ENCODE measurements at places on chromosomes 3 and 15.
A peak's percentile ranks its signal among the peaks of the same experiment; 100 is the strongest.

- H3K4me3 ChIP-seq = no peak overlapping the region
- no peak for ATAC-seq
- H3K27ac ChIP-seq = no peak overlapping the region
- peaks cover 29% of the 10 kb centered on the region for H3K27me3 ChIP-seq
- no peaks in the 10 kb centered on the region for H3K36me3 ChIP-seq
These were observed 2.6 kb upstream of the DPPA4 start for GRCh38 chr3:109339714-109340648.

- no peak overlapping the region for H3K27ac ChIP-seq
- ATAC-seq = no peak
- H3K36me3 ChIP-seq = no peaks in the 10 kb centered on the region
- no peak overlapping the region for H3K4me3 ChIP-seq
These were observed 60.7 kb upstream of the CORO2B start for GRCh38 chr15:68518046-68518445.

DNA sequence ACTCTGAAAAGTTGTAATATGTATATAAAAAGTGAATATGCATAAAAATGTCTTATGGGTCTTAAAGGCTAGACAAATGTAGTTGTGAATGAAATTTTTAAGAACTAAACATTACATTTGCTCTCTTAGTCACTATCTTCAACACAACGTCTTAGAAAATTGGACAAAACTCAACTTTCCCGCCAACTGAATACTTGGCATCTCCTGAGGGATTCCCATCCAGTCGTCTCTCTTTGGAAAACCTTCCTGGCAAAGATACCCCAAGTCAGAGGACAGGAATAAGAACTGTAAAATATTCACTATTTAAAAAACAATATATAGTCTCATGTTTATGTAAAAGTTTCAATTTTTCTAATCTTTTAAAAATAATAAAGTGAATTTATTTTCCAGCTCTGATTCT, 354.8 kb downstream of the GRM7 start:
- no peak overlapping the region for H3K4me3 ChIP-seq
- H3K27ac ChIP-seq = no peak overlapping the region
- H3K4me1 ChIP-seq = no peaks in the 10 kb centered on the region
- ATAC-seq = no peak

DNA sequence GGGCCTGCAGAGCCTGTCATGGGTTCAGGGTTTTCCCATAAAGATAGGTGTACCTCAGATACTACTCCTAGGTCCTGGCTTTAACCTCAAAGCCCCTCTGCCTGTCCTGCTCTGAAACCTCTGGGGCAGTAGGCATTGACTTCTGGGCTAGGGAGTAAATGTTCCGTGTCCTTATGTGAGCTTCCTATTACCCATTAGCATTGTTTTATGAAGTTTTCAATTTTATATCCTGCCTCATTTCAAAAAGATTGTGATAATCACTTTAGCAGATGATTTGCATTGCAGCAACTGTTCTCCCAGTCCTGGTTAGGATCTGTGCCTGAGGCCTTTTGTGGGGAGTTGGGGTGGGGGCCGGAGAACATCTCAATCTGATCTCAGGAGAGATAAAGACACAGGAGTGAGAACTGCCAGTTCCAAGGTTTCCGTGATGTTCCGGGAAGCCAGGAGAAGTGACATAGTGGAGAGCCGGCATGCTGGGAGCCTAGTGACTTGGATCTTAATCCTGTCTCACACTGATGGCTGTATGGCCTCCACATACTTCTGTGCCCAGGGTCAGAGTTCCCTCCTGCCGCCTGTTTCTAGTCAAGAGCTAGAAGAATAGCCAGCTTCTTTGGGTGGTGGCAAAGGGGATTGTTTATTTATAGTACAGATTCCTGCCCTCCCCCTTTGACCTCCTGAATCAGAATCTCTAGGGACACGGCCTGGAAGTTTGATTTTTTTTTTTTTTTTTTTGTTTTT, 10.6 kb downstream of the TPM1 start:
- no peaks in the 10 kb centered on the region for H3K27me3 ChIP-seq
- H3K36me3 ChIP-seq = peaks cover 8% of the 10 kb centered on the region

- no peak for ATAC-seq
- H3K4me3 ChIP-seq = no peak overlapping the region
- H3K27me3 ChIP-seq = no peaks in the 10 kb centered on the region
- H3K36me3 ChIP-seq = no peaks in the 10 kb centered on the region
- no peaks in the 10 kb centered on the region for H3K4me1 ChIP-seq
These were observed 238.3 kb upstream of the PLSCR5 start for GRCh38 chr3:146843476-146843875.

- H3K36me3 ChIP-seq = no peaks in the 10 kb centered on the region
- peak; percentile 89 for ATAC-seq
- peaks cover 5% of the 10 kb centered on the region for H3K4me1 ChIP-seq
- H3K27me3 ChIP-seq = peaks cover 20% of the 10 kb centered on the region
- peak overlapping the region; percentile 4 for H3K4me3 ChIP-seq
These were observed 169.8 kb upstream of the MYRIP start for GRCh38 chr3:39639344-39640236.

DNA sequence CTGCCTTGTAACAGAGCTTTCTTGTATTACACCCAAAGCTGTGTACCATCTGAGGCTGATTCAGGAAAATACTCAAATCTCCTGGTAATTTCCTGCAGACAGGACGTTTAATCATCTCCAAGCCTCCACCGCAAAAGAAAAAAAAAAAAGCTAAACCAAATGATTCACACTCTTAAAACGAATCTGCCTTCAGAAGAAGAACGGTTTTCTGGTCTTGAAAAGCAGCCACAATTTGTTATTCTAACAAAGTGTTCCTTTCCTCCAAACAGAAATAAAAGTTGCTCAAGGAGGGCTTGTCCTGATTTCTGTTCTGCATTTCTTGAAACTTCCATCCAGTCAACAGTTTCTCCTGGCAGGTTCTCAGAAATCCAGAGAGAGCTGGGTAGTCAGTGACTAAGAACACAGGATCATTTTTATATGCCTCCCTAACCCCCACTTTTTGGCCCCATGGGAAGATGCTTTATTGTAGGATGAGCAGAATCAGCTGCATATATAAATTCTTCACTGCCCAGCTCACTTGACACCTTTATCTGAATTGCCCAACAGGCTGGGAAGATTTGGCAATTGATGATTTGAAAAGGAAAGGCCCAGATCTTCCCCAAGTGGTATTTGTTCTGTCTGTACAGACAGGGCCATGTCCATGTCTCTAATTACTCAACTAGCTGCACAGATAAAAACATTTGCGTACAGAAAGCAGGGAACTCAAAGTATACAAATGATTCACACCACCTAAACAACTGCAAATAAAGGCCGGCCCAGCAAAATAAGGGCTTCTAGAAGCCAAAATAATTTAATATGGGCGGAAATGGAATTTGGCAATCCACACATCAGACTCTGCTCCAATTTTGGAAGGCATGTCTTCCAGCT, 41.0 kb upstream of the PRICKLE2 start:
- H3K36me3 ChIP-seq = no peaks in the 10 kb centered on the region
- H3K4me1 ChIP-seq = no peaks in the 10 kb centered on the region
- peaks cover 35% of the 10 kb centered on the region for H3K27me3 ChIP-seq
- no peak overlapping the region for H3K27ac ChIP-seq
- no peak for ATAC-seq
- no peak overlapping the region for H3K4me3 ChIP-seq

Measured in activated T-helper 17 cell treated with anti-CD3 and anti-CD28 coated beads, Interleukin-2, amount 50 U/mL, for 72 hours (primary cell).